ENCODE measurements at places on chromosomes 4 and X.
A peak's percentile ranks its signal among the peaks of the same experiment; 100 is the strongest.

GRCh38 chrX:71292669-71293365 is 8.7 kb upstream of the ITGB1BP2 start:
- ATAC-seq: no peak

DNA sequence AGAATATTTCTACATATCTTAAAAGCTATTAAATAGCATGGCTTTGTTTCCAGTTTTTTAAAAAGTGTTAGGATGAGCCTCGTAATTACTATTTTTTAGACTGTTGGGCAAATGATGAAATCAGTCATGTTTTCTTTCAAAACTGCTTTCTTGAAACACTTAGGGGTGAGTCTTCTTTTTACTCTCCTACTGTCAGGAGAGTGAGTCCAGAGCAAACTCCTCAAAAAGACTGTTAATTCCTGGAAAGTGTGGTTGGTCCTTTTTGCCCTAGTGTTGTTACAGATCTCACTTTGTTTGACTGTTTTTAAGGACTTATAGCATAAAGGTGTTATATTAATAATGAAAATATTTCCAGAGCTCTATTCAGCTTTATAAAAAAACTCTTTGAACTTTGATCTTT is 6.3 kb downstream of the GSTCD start:
- ATAC-seq: no peak

DNA sequence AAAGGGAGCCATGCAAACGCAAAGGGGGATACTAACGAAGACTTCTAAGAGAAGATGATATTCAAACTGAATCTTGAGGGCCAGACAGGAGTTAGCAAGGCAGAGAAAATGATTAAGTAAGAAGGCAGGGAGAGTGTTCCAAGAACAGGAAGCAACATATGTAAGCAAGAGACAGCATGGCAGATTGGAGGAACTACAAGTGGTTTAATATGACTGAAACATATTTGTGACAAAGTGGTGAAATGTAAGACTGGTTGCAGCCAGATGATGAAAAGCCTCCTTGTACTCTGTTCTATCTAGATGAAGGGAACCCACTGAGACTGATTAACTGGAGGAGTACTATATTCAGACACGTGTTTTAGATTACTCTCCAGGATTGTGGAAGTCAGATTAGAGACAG is 116.6 kb upstream of the DIAPH2 start:
- ATAC-seq: no peak

DNA sequence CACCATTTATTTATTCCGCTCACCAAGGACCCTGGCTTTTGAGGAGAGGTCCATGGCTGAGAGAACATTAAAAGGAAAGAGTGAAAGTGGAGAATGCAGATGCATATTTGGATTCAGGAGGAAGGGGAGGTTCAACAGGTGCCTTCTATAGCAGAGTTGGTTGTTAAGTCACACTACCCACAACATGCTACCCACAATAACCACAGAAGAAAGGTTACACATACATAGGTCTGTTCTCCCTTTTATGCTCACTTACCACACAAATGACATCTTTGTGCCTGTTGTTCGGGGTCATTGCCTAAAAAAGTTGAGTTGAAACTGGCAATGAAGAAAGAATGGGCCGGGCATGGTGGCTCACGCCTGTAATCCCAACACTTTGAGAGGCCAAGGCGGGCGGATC is 587.4 kb downstream of the RPA4 start:
- ATAC-seq: no peak

DNA sequence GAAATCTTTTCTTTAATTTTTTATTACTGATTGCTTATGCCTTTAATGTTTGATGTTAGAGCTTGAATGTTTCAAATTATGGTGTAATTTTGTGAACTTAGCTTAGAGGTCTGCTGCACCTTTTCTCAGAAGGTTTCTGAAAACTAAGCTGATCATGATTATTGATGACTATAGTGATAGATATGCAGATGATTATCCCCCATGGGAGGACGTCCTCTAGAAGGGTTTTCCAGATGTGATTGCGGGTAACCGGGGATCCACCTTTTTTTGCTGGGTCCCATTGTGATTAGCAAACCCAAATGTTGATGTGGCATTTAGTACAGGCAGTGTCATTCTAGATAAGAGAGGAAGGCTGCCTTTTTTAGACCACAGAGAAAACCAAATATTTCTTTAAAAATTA is 272.9 kb downstream of the FBXO8 start:
- ATAC-seq: no peak

- ATAC-seq: no peak
Observed at GRCh38 chr4:67701517-67701850, 529 bp upstream of the UBA6 start.

- ATAC-seq: no peak
Observed at GRCh38 chrX:101619364-101619763, 1.6 kb upstream of the ARMCX6 start.

DNA sequence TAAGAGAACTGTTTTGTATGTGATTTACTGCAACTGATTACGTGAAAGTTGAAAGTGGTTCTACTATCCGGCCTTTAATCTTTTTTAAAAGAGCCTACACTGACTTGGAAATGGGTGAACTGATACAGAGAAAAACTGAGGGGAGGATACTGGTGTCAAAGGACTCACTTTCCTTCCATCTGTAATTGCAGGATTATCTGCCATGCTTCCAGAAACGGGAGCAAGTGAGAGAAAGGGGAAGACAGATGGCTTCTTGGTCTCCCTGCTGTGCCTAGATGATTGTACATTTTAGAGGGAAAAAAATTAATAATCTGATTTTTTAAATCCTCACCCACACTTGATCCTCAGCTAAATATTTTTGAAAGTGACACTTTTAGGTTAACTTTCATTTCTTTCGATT is 88.3 kb upstream of the GRID2 start:
- ATAC-seq: no peak

DNA sequence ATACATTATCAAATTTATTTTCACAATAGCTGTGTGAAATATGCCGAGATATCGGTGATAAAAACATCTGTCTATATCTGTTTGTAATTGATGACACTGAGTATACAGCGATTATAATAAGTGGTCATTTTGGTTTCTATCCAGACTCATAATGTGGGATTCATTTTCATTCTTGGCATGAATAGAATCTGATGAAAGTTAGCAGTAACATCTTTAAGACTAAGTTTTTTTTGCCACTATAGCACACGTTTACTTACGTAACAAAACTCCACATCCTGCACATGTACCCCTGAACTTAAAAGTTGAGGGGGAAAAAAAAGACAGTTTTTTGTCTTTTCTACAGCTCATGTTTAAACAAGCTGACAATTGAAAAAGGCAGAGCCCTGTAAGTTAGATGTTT is 86.4 kb downstream of the PPA2 start:
- no peak for ATAC-seq

- no peak for ATAC-seq
Observed at GRCh38 chr4:123349421-123350190, 47.0 kb upstream of the SPRY1 start.

DNA sequence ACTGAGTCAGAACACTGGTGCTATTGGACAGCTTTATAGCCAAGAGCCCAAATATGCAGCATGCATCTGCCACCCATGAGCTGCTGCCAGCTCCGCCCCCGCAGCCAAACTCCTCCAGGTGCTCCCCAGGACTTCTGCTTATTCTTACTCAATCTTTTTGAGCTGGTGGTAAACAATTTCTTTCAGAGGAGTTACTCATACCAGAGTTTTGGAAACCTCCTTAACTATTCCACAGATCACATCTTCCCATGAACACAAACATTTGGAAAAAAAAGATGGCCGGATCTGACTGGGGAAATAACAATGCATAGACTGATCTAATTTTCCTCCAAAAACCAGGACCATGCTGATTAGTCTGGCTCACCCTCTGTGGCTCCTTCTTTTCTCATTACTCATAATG is 399.9 kb downstream of the GPM6A start:
- no peak for ATAC-seq

GRCh38 chr4:139933541-139933940 is 220.4 kb downstream of the MAML3 start:
- ATAC-seq: no peak

DNA sequence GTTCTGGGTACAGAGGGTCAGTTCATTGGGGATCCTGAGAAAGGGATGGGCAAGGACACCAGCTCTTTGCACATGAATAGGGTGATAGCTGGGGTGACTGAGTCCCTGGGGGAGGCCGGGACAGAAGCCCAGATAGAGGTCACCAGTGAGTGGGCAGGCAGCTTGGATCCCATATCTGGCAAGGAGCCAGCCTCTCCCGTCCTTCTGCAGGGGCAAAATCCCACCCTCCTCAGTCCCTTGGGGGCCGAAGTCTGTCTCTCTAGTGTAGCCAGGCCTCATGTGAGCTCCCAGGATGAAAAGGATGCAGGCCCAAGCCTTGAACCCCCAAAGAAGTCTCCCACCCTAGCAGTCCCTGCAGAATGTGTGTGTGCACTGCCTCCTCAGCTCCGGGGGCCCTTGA is 16.9 kb upstream of the GAGE10 start:
- no peak for ATAC-seq

DNA sequence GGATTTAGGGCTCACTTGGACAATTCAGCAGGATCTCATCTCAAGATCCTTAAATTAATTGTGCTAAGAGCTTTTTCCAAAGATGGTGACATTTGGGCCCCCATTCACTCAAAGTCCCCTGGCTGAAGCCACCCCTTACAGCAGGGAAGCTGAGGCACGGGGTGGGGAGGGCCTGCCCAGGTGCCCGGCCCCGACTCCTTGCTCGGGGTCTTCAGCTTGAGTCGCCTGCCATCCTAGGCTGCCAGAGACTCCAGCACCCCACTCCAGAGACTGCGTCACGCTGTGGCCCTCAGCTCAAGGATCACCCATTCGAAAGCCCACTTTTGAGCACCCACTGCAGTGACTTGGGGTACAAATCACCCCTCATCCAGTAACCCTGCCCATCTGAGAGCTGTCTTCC is 39.2 kb upstream of the GPR78 start:
- no peak for ATAC-seq

GRCh38 chrX:129908636-129909035 is 2.7 kb downstream of the UTP14A start:
- no peak for ATAC-seq

- ATAC-seq: no peak
Observed at GRCh38 chr4:74317616-74318246, 9.5 kb downstream of the EPGN start.

- no peak for ATAC-seq
Observed at GRCh38 chr4:176134670-176135069, 60.7 kb downstream of the SPATA4 start.

DNA sequence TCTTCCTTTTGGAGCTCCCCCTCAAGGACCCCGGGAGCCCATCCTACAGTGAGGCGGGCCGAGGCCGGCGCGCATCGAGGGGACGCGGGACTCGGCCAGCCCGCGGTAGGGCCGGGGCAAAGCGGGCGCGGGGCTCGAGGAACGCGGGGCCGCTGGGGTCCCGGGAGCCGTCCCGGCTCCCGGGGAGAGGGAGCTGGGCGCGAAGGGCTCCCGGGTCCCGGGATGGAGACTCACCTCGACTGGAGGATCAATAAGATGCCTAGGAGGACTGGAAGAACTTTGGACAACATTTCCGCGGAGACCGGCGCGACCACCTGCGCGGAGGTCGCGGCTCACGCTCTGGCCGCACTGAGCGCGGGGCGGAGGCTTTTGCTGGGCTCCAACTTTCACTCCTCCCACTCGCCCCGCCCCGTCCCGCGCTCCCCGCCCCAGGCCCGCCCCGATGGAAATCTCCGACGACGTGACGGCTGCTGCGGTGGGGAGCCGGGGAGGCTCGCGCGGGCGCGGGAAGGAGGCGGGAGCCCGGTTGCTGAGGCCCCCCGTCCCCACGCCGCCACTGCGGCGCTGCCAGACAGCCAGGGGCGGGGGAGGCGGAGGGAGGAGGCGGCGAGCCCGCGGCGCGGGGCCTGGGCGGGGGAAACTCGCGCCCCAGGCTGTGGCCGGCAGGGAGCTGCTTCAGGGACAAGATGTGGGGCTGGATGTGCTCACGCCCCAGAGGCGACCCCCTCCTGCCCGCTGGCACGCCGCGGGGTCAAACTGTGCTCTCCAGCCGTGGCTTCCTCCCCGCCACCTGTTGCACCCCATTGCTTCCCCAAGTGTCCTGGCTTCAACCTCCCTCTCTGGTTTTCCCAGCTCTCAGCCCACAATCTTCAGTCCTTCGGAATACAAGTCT is at the start of gene GABRE:
TSS of gene GABRE (minus strand) at position 341 of the 892 bp plus-strand sequence. CDS start at position 290, 51 bp downstream.
- ATAC-seq: no peak

DNA sequence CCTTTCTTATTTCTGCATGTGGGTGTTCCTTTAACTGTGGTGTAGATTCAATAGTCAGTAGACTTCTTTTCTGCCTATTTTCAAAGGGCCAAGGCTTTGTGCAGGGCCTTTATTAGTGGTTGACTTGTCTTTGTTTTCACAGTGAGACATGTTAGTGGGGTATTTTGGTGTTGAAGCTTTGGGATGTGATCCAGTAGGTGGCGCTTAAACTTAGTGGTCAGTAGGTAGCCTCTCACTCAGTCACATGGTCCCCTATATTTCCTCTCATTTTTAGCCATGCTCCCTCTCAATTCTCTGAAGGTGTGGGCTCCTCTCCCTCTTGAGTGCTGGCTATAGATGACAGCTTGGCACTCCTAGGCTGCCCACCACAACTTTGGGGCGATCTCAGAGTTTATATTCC is 23.4 kb upstream of the SLC10A7 start:
- no peak for ATAC-seq

DNA sequence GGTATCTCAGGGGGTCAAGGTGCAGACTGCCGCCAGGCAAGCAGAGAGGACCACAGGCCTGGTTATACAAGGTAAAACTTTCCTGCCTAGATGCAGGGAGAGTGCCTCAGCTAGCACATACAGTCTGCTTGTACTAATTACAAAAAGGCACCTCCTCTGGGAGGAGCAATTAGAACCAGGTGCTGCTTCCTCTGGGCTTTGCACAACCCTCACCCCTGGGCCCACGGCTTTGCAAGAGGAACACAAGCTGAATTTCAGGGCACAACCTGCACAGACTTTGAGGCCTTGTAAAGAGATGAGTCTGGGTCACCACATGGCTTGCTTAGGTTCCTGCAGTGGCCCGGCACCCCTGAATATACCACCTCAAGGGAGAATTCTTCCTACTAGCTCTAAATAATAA is 9.2 kb upstream of the CITED1 start:
- no peak for ATAC-seq

DNA sequence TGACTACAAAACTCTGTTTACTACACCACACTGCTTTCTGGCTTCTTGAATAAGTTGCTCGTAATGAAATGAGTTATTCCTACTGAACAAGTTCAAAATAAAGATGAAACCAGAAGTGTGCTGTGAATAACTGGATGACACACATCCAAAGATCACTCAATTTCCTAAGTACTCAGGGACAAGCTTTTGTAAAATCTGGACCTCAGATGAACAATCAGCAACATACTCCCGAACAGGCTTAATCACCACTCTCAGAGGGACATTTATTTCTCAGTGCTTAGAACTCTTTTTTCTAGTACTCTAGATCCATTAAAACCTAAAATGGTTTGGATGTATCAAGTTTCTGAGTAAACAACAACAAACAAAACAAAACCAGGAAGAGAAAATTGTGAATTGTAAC is 61.5 kb upstream of the EXOC1L start:
- peak; percentile 77 for ATAC-seq

- ATAC-seq: peak; percentile 85
Observed at GRCh38 chrX:19566359-19567222, 51.3 kb upstream of the MAP3K15 start.

DNA sequence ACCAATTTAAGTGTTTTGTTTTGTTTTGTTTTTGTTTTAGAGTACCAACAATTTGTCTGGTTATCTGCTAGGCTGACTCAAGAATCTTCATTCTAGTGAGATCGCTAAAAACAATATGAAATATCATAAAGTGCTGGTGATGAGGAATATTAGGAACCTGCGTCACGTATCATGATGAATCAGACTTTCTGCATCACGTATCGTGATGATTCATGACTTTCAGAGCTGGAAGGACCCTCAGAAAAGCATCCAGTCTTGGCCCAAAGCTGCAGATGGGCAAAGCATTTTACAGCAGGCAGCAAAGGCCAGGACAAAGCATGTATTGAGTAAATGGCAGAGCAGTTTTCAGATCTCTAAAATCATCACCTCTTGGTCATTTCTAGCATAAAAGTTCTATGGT is 278.0 kb upstream of the BOD1L1 start:
- no peak for ATAC-seq

Data from activated T-helper 17 cell treated with anti-CD3 and anti-CD28 coated beads, Interleukin-2, amount 50 U/mL, for 72 hours (primary cell).